Activated T-cell treated with anti-CD3 and anti-CD28 coated beads for 1 hour (primary cell): ENCODE measurements at places on chromosomes 11 and 22.

- no peak for DNase-seq
These were observed 17.6 kb upstream of the CLPB start for GRCh38 chr11:72451831-72452376.

DNA sequence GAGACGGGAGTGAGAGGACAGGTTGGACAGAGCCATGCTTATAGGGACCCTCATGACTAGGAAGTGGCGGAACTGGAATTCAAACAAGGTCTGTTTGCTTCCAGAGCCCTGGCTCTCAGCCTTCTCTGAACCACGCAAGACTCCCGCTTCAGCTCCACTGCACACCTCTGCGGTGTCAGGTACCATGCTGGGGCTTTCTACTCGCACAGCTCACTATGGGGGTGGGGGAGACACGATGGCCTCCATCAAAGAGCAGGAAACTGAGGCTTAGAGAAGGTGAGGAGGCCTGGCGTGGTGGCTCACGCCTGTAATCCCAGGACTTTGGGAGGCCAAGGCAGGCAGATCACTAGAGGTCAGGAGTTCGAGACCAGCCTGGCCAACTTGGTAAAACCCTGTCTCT lies 14.2 kb downstream of the SUN2 start:
- no peak for DNase-seq

DNA sequence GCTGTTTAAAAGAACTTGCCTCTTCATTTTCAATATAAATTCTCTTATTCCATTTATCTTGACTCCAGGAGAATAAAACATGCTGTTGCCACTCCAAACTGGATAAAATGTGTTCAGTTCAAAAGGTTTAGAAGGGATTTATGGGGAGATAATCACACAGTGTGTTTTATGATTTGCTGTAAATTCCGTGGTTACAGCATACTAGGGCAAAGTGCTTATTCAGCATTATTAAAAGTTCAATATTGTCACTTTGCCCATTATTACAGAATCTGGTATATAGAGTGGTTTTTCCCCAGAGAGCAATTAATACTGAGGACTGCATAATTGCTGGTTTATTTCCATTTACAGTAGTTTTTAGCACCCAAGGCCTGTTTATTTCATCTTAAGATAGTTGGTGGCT lies 780.9 kb upstream of the RAG2 start:
- no peak for DNase-seq

- DNase-seq = no peak
These were observed 18.8 kb upstream of the INCENP start for GRCh38 chr11:62104816-62105653.

- DNase-seq = no peak
These were observed 105.6 kb downstream of the STK33 start for GRCh38 chr11:8488395-8488794.

DNA sequence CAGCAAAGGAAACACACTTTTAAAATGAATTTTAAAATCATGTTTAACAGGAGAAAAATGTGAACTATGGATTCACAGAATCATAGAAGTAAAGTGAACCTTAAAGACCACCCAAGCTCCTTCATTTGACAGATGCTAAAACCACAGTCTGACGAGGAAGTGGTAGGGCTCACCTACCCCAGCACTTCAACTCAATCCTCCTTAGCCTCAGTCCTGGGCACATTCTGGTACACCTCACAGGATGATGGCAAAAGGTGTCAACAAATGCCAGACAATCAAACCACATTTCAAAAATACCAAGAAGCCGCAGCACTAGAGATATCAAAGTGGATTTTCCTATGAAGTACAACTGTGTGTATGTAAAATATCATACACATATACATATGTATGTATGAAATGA lies 43.1 kb downstream of the PITPNB start:
- DNase-seq = no peak

GRCh38 chr11:86218125-86219084 lies 26.1 kb upstream of the EED start:
- peak; percentile 53 for DNase-seq

GRCh38 chr11:17406082-17406817 lies 17.8 kb upstream of the KCNJ11 start:
- no peak for DNase-seq

DNA sequence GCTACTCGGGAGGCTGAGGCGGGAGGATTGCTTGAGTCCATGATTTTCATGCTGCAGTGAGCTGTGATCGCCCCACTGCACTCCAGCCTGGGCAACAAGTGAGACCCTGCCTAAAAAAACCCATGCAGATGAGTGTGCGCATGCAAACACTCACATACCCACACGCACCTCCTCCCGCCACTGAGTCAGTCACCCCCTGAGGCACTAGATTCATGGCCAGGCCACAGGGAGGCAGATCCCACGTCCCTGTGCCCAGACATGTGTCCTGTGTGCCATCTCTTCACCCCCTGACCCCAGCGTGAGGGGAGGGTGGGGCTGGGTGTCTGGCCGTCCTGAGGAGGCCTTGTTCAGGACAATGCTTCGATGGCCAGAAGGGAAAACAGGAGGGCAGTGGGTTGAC lies 15.5 kb downstream of the RELT start:
- DNase-seq = no peak

DNA sequence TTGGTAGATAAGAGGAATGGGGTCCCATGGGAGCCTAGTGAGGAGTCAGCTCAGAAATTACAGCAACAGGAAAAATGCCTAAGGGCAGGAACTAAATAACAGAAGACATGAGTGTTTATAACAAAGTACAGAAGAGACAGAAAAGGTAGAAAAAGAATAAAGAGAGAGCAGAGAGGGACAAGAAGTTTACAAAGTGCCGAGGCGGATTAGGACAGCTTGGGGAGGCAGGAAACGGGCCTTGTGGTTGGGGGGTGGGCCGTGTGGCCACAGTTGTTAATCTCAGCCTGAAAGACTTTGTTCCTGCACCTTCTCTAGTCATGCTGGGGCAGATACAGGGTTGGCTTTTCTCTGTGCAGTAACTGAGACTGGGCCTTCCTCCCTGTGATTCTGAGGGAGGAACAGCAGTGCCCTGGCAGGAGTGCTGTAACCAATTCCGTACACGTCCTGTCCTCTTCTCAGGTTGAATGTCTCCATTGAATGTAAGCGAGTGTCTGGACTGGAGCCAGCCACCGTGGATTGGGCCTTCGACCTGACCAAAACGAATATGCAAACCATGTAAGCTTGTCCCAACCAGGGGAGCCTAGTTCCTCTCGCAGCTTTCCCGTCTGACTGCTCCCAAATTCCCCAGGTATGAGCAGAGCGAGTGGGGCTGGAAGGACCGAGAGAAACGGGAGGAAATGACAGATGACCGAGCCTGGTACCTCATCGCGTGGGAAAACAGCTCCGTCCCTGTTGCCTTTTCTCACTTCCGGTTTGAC lies 13.2 kb downstream of the NAA40 start:
- no peak for DNase-seq

- DNase-seq = no peak
These were observed 17.6 kb downstream of the BLID start for GRCh38 chr11:122098261-122098980.
